Chondrocyte (in vitro differentiated cells): ENCODE measurements at places on chromosomes 2 and 18.
A peak's percentile ranks its signal among the peaks of the same experiment; 100 is the strongest.

- H3K27ac ChIP-seq, result no peak overlapping the region
- H3K36me3 ChIP-seq, result no peaks in the 10 kb centered on the region
- no peaks in the 10 kb centered on the region for H3K4me1 ChIP-seq
- DNase-seq, result no peak
- H3K4me3 ChIP-seq, result no peak overlapping the region
Measured at GRCh38 chr2:79200762-79201161, 41.2 kb upstream of the REG3A start.

DNA sequence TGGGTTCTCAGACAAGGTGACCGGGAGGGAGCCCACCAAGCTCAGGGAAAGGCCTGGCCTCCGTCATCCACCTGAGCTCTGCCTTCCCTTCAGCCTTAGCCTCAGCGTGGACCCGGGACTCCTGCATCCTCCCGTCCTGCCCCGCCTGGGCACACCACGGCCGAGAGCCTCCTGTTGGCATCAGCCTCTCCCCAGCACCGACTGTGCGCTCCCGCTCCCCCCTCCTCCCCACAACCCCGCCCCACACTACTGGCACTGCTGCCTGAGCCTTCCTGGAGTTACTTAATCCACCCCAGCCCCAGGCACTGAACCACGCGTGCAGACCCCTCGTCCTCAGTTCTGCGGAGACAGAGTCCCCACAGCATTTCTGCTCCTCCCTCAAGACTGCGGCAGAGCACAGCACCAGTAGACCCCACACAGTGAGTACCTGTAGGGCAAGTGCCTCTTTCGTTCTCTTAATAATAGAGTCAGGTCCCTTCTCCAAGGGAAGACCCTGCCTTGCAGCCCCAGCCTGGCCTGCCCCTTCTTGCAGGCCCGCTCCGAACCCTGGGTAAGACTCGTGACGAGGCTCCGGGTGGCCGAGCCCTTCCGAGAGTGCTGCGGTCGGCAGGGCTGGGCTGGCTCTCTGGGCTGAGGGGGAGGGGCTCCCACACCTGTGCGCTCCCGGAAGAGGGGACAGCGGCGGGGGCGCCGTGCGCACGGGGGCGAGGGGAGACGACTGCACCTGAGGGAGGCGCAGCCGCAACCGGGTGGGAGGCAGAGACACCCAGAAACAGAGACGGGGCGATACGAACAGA, at the start of gene AMER3:
TSS of gene AMER3 (plus strand) at position 285 of the 797 bp plus-strand sequence. CDS start 6,533 bp downstream, outside the sequence.
- peaks cover 2% of the 10 kb centered on the region for H3K4me1 ChIP-seq
- no peaks in the 10 kb centered on the region for H3K36me3 ChIP-seq
- peak within 1 kb of the TSS; percentile 44 for H3K4me3 ChIP-seq
- H3K27ac ChIP-seq, result no peak within 1 kb of the TSS
- H3K27me3 ChIP-seq, result peaks cover 47% of the 10 kb centered on the region

DNA sequence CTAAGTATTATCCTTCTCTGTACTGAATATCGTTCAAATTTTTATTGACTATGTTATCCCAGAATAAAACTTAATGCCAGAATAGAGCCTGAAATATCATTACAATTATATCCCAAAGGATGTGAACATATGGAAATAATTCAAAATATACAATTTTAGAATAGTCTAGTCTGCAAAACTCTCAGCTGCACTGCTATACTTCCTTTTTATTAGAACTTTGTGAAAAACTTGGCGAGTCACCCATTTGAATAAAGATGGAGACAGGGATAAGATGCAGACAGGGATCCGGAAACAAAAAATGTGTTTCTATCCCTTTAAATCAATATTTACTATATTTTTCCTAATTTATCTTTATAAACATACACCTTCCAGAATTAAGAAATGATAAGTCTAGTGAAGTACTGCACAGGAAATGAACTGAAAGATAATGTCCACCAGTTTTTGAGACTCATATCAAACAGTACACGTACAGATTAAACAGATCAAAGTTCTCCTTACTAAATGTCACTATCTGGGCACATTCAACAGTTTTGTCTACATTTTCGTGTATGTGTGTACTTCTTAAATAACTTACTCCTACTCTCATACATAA, 107.8 kb downstream of the MEP1B start:
- H3K4me1 ChIP-seq, result peaks cover 14% of the 10 kb centered on the region
- H3K36me3 ChIP-seq, result no peaks in the 10 kb centered on the region
- H3K27ac ChIP-seq, result no peak overlapping the region
- H3K4me3 ChIP-seq, result no peak overlapping the region
- no peaks in the 10 kb centered on the region for H3K27me3 ChIP-seq
- DNase-seq, result no peak

GRCh38 chr2:208285853-208286252, 19.8 kb downstream of the PIKFYVE start:
- H3K27ac ChIP-seq, result no peak overlapping the region
- H3K4me1 ChIP-seq, result peaks cover 3% of the 10 kb centered on the region
- no peak overlapping the region for H3K4me3 ChIP-seq
- H3K27me3 ChIP-seq, result no peaks in the 10 kb centered on the region
- DNase-seq, result no peak

DNA sequence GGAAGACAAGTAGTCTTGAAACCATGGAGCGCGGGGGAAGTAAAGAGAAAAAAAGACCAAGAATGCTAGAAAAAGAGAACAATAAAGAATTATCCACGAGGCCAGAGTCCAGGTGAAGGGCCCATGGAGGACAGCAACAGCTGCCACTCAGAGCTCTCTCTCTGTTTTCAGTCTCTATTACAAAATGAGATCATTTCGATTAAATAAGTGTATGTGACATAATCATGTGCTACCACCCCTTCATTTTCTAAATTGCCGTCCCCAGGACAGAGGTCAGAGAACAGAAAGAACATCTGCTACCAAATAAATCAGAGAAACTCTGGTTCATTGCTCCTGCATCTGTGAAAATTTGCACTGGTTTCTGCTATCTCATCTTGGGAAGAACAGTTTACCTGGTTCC, 838.7 kb downstream of the RNF144A start:
- no peaks in the 10 kb centered on the region for H3K27me3 ChIP-seq
- no peak overlapping the region for H3K4me3 ChIP-seq
- no peak overlapping the region for H3K27ac ChIP-seq
- no peaks in the 10 kb centered on the region for H3K4me1 ChIP-seq
- H3K36me3 ChIP-seq, result peaks cover 3% of the 10 kb centered on the region

DNA sequence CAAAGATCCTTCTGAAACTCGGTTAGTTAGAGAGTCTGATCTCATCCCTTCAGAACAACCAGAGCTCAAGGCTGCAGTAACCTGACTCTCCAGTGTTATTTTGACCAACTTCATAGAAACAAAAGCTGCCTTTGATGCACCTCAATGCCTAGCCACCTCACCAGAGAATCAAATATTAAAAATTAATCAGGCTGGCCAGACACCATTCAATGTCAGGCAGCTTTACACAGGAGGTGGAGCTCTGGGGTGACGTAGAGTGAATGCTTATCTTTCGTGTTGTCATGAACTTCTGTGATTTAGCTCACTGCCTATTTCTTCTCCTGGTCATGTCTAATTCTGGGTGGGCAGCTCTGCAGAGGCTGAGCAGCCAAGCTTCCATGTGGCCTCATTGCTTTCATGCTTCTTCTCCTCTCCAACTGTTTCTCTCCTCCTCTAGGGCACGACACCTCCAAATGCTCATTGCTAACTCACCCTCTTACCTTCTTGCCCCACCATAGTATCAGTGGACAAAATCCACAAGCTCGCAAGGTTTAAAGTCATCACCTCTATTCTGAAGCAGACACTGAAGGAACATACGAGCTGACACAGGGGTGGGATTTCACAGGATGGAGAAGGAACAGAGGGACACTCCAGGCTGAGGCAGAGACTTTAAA, 39.4 kb downstream of the AAK1 start:
- peak overlapping the region; percentile 57 for H3K27ac ChIP-seq
- peaks cover 42% of the 10 kb centered on the region for H3K4me1 ChIP-seq
- H3K36me3 ChIP-seq, result peaks cover 2% of the 10 kb centered on the region
- DNase-seq, result no peak
- no peaks in the 10 kb centered on the region for H3K27me3 ChIP-seq
- H3K4me3 ChIP-seq, result no peak overlapping the region
